Tibial nerve (tissue), 4 donors: ENCODE measurements at places on chromosomes 12 and 14. TPM values are rescaled to one million over a fixed set of nuclear protein-coding genes. Genes with fewer than 3 reads are reported as not detected.

DNA sequence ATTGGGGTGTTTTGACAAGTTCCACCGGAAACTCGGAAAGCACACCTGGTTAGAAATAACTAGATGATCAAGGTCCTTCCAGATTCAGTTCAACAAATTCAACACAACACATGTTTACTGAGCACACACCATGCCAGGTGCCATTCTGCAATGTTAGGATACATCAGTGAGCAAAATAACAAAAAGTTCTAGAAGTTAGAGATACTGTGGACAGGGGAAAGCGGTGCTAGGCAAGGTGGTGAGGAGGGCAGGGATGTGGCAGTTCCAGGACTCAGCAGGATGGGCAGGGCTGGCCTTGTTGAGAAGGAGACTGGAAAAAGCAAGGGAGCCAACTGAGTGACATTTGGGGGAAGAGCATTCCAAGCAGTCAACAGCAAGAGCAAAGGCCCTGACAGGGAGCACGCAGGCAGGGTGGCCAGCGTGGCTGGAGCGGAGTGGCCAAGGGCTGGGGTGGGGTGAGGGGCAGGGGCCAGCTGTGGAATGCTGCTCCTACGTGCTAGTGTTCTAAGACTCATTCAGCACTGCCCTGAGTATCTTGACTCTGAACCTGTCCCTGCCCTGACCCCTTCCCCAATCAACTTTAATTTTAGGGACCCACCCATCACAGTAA is 19.4 kb upstream of the FAIM2 start:
- no peak for DNase-seq

- no peak for DNase-seq
These were observed 73.3 kb downstream of the NCOR2 start for GRCh38 chr12:124493809-124494750.

- no peak for DNase-seq
These were observed 45.9 kb downstream of the CHST11 start for GRCh38 chr12:104502638-104503037.

DNA sequence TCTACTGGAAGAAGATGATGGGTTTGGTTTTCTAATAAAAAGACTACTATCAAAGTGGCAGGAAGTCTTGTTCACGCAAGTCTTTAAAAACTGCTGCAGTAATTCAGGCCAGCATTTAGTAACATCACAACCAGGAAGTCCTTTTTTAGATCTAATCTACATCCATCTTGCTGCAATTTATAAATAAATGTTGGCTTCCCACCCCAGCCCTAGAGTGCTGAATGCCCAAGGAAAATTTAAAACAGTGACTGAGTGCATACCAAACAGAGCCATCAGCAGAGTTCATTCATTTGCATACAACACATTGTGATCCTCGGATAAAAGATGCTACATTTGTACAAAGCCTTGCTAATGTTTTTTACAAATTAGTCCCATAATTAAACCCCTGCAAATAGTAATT is 72.1 kb downstream of the PHLDA1 start:
- no peak for DNase-seq

DNA sequence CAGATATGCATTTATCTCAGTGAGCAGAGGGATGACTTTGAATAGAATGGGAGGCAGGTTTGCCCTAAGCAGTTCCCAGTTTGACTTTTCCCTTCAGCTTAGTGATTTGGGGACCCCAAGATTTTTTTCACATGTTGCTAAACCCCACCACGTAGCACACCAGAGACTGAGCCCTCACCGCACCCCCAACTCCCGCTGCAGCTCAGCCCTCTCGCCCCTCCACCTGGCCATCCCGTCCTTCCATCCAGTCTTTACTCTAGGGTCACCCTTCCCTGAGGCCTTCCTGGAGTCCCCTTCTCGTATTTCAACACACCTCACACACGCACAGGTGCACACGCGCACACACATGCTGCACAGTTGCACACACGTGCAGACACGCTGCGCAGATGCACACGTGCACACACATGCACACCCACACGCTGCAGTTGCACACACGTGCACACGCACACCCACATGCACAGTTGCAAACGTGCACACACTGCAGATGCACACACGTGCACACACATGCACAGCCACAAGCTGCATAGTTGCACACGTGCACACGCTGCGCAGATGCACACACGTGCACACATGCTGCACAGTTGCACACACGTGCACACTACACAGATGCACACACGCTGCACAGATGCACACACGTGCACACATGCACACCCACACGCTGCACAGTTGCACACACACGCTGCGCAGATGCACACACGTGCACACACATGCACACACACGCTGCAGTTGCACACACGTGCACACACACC is 30.0 kb downstream of the HSP90AA1 start:
- DNase-seq = no peak

DNA sequence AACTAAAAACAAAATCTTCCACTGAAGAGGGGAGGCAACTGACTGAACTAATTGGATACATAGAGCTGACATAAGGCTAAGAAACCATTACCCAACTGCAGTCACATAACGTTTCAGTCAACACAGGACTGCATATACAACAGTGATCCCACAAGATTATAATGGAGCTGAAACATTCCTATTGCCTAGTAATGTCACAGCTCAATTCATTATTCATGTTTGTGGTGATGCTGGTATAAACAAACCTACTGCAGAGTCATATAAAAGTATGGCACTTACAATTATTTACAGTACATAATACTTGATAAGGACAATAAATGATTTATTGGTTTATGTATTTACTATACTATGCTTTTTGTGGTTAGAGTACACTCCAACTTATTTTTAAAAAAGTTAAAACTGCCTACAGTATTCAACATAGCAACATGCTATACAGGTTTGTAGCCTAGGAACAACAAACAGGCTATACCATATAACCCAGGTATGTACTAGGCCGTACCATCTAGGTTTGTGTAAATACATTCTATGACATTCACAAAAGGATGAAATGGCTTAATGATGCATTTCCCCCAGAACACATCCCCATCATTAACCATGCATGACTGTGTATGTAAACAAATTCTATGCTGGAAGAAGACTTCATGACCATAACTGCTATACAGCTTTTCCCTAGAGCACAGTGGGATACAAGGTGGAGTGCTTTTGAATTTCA is 4.3 kb downstream of the NAP1L1 start:
- DNase-seq = no peak

DNA sequence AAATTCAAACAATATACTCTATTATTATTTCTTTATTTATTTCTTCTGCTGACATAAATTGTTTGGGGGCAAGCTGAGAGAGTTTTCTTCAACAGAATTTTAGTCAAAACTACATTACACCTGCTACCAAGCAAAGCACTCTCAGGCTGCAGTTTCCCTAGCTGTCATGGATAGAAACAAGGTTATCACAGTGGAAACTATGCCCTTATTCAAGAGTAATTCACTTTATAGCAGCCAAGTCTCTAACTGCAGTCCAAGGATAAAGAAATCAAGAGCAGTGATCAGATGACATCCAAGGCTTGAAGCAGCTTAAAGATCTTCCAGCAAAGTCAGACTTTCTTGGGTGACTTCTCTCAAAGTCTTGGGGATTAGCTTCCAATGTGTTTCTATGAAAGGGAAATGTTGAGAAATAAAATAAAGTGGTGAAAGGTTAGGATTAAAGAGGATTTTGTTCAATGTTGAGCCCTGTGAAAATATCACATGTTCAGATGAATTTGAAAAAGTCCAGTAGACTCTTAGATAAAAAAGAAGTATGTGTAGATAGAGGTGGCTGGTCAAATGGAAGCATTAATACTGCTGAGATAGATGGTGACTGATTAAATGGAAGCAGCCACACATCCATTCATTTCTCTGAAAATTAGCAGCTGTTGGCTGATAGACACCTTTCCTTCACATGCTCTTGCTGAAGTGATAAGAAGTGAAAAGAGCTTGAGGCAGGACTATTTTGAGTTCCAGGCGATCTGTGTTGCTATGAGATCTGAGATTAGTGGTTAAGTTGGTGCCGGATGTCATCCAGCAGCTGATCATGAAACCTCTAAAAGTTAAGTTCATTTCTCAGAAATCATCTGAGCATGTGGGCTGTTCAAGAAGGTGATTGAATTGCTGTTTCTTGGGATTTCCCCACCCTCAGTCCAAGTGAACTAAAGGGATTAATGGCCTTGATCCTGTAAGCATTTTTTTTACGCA is 257.8 kb upstream of the BTG1 start:
- no peak for DNase-seq

GRCh38 chr12:2360630-2361170 is 307.9 kb downstream of the CACNA1C start:
- DNase-seq = no peak

- DNase-seq = no peak
These were observed 120.3 kb upstream of the BCAT1 start for GRCh38 chr12:25069224-25069623.

DNA sequence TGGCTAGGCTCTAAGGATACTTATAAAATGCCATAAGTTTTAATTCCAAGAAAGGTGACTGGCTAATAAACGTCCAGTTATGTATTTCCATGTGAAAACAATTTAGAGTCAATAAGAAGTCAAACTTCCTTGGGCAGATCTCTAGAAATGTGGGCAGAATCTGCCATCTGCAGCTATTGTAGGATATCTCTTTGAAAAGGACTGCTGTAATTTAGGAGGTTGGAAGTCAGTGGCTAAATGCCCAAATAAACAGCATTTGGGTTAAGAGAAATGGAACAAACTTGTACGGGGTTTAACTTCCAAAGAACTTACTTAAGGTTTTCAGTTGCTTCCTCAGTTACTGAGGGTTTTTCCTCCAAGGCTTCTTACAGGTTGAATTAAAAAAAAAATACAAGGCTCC is 121.6 kb downstream of the FIGNL2 start:
- DNase-seq = no peak

- DNase-seq = no peak
These were observed 330.6 kb upstream of the FBXO33 start for GRCh38 chr14:39762576-39763401.

- no peak for DNase-seq
These were observed 1.7 kb downstream of the PPM1H start for GRCh38 chr12:62933220-62933601.

DNA sequence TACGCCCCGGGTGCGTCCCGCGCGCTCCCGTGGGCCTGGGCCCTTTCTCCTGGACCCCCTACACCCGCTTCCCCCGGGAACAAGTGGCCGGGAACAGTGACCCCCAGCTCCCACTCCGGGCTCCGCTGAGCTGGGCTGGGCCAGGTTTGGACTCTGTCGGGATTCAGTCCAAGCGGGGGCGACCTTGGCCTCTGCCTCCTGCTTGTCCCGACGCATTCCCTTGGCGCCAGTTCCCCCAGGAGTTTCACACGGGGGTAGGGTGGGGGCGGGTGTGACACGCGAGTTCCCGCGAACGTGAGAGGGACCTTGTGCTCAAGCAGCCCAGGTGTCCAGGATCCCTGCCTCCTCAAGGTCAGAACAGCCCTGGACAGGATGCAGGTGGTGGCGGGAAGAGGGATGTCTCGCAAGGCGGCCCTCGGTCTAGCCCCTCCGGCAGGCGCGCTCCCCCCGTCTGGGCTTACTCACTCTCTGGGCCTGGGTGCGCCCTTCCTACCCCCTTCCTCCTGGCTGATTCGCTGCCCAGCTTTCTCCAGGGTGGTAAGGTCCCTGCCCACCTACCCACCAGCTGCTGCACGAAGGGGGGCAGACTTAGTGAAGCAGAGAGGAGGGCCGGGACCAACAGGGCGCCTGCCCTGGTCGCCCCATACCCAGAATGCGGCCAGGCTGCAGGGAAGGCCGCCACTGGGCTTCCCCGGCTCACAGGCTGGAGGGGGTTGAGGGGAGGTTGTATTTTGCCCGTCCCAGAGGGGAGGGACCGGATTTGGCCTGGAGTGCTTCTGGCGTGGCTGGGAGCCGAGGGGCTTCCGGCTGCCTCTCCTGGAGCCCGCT is 862 bp downstream of the CRIP2 start:
- DNase-seq = no peak

- DNase-seq = no peak
These were observed 718.8 kb upstream of the TMEM132C start for GRCh38 chr12:127548123-127548553.

DNA sequence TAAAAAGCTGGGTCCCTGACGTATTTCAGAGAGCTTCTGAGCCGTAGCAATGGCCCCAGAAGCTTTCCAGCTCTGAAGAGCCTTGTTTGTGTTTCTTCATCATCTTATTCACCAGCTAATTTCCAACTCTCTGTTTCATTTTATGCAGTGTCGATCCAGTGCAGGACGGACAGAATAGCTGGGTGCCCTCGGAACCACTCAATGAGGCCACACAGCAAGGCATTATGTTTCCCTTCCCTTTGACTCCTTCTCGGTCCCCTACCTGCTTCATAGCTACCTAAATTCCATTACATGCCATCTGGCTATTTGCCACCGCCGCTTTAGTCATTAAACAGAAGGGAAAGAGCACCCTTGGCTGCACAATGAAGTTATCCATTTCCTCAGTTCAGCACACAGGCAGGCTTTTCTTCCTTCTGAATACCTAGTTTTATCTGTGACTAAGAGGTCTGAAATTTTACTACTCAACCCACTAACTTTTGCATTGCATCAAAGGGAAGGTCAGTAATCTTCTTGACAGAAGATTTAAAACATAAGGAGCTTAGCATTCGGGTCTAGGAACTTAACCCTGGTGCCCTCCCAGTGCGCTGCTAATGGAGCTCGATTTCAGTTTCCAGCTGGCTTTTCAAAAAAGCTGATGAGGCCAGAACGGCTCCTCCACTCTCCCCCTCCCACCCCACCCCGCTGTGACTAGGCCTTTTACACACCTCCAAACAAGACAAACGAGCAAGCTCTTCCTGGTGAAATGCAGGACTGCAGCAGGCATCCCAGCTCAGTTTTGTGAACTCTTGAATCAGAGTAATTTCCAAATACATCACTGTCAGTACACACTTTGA is 176.8 kb downstream of the GXYLT1 start:
- DNase-seq = no peak

- peak; percentile 93 for DNase-seq
These were observed 82.6 kb upstream of the TRAF3 start for GRCh38 chr14:102694530-102695166.

DNA sequence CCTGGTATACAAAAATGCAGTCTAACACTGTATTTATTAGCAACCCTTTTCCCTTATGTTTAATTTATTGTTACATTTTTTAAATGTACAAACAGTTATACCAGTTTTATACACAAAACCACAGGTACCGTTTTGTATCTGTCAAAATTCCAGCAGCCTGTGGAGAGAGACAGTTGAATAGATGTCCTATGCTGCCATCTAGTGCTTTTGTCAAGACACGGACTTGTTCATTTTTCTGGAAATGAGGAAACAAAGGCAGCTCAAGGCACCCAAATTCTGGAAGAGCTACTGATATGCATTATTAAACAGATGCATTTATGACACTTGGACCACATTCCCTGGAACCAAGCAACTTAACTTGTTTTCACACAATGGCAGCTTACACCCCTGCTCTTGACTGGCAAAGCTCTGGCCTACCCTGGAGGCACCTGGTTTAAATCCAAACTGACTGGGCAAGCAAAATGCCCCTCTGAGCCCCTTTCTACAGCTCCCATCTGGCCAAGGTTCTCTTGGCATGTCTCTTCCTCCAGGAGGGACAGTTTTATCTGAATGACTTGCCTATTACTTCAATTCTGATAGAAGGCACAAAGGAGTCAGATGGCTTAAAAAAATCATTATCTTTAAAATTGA is 286.9 kb upstream of the PRKD1 start:
- DNase-seq = peak; percentile 54

Gene LHX5
- not detected for total RNA-seq

Gene CLEC9A
- total RNA-seq = 0.21 TPM

Gene GPR162
- 2.2 TPM for total RNA-seq

Gene KLRG1
- 2.9 TPM for total RNA-seq

Gene FOXG1
- not detected for total RNA-seq

Gene C1QL4
- not detected for total RNA-seq

Gene SDSL
- 2.4 TPM for total RNA-seq

Gene HOXC5
- 1.5 TPM for total RNA-seq

Gene NRXN3
- 17.1 TPM for total RNA-seq

Gene TAS2R42
- not detected for total RNA-seq
